ENCODE measurements at places on chromosomes 11 and 22.

- no peak overlapping the region for H3K27ac ChIP-seq
- no peaks in the 10 kb centered on the region for H3K27me3 ChIP-seq
- no peaks in the 10 kb centered on the region for H3K4me1 ChIP-seq
- H3K4me3 ChIP-seq: no peak overlapping the region
- DNase-seq: no peak
Measured at GRCh38 chr22:44098021-44098739, 74.1 kb downstream of the PARVB start.

GRCh38 chr11:29208117-29208516, 808.7 kb downstream of the KCNA4 start:
- H3K36me3 ChIP-seq: no peaks in the 10 kb centered on the region
- H3K27ac ChIP-seq: no peak overlapping the region
- no peak overlapping the region for H3K4me3 ChIP-seq
- no peaks in the 10 kb centered on the region for H3K27me3 ChIP-seq

- no peaks in the 10 kb centered on the region for H3K4me1 ChIP-seq
- H3K27me3 ChIP-seq: no peaks in the 10 kb centered on the region
- DNase-seq: no peak
- no peak overlapping the region for H3K27ac ChIP-seq
Measured at GRCh38 chr22:27687984-27688545, 113.5 kb downstream of the MN1 start.

DNA sequence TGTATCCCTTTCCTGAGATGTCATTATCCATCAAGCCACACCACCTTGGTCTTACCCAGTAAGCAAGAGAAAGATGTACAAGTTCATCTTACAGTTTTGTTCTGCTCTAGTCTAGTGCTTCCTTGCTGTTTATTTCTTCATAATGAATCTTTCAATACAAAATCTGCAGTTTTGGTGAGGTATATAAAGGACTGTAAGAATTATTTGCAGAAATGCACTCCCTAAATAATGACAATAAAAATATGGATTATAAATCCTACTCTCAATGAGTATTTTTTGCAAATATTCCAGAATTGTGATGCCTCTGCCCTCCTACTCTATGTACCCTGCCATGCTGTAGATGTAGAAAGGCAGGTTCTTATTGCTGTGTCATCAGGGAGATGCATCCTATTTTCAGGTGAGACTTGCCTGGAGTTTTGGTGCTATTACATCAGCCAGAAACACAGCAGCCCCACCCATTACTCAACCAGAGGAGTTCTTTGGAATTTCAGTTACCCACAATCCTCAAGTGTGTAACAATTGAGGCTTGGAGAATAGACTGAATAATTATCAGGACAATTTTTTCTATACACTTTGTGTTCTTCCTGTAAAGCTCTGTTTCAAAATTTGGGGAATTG, at the start of gene OR10S1:
Gene OR10S1, minus strand, starts transcription at position 51 of the 617 bp plus-strand sequence. CDS start 117 bp downstream, outside the sequence.
- no peaks in the 10 kb centered on the region for H3K27me3 ChIP-seq
- no peak for DNase-seq
- H3K36me3 ChIP-seq: no peaks in the 10 kb centered on the region
- H3K4me3 ChIP-seq: no peak within 1 kb of the TSS
- H3K27ac ChIP-seq: no peak within 1 kb of the TSS
- no peaks in the 10 kb centered on the region for H3K4me1 ChIP-seq

DNA sequence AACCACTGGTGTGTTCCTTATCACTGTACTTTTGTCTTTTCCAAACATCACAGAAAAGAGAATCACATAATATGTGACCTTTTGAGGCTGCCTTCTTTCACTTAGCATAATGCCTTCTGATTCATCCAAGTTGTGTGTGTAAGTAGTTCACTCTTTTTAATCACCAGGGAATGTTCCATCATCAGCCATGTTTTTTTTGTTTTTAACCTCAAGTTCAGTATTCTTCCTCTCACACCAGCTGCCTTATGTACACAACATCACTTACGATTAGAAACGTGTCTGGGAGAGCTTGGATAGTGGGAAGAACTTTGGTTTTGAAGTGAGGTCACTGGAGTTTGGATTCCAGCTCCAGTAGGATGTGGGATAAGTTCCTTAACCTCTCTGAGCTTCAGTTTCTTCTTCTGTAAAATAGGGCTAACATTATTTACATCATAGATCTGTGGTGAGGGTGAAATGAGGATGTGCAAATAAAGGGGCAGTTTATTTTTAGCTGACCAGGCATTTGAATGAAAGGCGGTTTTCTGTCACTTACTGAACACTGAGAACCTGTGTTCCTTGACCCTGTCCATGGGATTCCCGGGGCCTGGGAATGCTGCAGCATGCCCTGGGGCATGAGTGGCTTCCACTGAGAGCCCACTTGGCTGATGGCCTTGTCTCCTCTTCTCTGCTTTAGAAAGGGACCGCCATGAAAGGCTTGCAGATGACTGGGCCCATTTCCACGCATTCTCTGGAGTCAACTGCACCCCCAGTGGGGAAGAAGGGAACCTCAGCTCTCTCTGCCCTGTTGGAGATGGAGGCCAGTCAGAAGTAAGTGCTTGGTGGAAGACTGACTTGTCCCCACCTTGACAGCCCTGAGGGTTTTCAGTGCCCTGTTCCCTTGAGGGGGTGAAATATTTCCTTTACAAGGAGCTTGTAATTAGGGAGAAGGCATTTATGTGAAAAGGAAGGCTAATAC, 92.6 kb downstream of the DEPDC5 start:
- no peak overlapping the region for H3K4me3 ChIP-seq
- H3K36me3 ChIP-seq: peaks cover 8% of the 10 kb centered on the region
- H3K4me1 ChIP-seq: no peaks in the 10 kb centered on the region
- no peak for DNase-seq
- no peaks in the 10 kb centered on the region for H3K27me3 ChIP-seq

DNA sequence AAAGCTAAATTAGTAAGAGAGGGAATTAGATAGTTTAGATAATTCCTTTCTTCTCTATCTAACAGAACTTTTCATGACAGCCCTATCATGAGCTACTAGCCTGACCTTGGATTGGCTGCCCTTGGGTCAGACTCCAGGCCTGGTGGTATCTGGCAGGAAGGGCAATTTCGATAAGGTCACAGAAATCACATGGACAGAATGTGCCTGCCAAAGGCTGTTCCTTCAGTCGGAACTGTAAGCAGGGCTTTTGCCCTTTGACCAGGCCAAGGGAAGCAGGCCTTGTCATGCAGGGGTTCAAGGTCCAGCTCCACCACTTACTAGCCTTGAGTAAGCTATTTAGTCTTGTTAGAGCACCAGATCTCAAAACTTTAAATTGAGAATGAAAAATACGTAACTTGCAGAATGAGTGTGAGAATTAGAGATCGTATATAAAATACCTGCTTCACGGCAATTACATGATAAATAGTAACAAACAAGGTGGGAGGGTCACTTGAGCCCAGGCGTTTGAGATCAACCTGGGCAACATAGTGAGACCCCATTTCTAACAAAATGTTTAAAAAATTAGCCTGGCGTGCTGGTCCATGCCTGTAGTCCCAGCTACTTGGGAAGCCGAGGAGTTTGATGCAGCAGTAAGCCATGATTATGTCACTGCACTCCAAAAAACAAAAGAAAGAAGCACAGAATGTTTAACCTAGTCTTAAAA, 60.8 kb upstream of the SC5D start:
- no peaks in the 10 kb centered on the region for H3K27me3 ChIP-seq
- peak; percentile 36 for DNase-seq
- no peaks in the 10 kb centered on the region for H3K4me1 ChIP-seq

- no peaks in the 10 kb centered on the region for H3K27me3 ChIP-seq
- H3K4me3 ChIP-seq: no peak overlapping the region
- H3K27ac ChIP-seq: no peak overlapping the region
Measured at GRCh38 chr11:36215693-36216060, 73.5 kb downstream of the COMMD9 start.

DNA sequence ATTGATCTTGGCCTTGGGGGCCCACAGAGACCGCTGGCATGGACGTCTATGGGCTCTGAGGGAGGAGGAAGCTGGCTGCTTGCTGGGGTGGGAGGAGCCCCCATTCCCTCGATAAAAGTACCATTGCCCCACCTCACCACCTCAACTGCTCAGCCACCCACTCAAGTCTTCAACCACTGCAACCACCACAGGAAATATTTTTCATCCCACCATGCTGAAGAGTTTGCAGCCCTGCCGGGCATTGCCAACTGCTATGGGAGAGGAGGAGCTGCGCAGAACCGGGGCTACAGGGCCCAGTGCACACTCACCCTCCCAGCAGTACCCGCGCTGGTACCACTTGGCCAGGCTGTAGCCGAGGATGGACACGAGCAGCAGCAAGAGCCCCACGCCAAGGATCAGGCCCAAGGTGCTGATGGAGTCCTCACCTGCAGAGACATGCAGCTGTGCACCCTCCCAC, 29.2 kb downstream of the IL10RA start:
- H3K27ac ChIP-seq: no peak overlapping the region
- no peaks in the 10 kb centered on the region for H3K27me3 ChIP-seq
- no peak for DNase-seq
- H3K36me3 ChIP-seq: no peaks in the 10 kb centered on the region
- H3K4me1 ChIP-seq: no peaks in the 10 kb centered on the region
- no peak overlapping the region for H3K4me3 ChIP-seq

- H3K27me3 ChIP-seq: no peaks in the 10 kb centered on the region
- H3K27ac ChIP-seq: no peak overlapping the region
- no peak overlapping the region for H3K4me3 ChIP-seq
Measured at GRCh38 chr11:88050247-88050646, 125.0 kb downstream of the RAB38 start.

DNA sequence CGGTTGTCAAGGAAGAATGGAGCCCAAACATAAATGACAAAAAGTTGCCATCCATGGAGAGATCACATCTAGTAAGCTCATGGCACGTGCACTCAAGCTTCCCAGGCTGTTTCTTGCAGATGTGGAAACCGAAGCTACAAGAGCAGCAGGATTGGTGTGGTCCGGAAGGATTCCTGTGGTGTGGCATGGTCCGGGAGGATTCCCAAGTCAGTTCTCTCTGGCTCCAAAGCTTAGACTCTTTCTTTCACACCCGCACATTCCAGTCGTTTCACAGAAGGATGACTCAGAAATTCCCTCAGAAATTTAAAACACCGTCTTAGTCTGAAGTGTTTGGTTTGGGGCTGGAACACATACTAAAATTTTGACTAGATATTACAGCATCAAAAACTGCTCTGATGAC, 78.0 kb upstream of the DRD2 start:
- H3K27me3 ChIP-seq: no peaks in the 10 kb centered on the region
- H3K36me3 ChIP-seq: no peaks in the 10 kb centered on the region
- DNase-seq: no peak
- H3K4me3 ChIP-seq: no peak overlapping the region
- H3K27ac ChIP-seq: no peak overlapping the region
- H3K4me1 ChIP-seq: no peaks in the 10 kb centered on the region

GRCh38 chr11:92771701-92772100, 197.8 kb upstream of the MTNR1B start:
- H3K27ac ChIP-seq: no peak overlapping the region
- DNase-seq: no peak

- H3K27ac ChIP-seq: no peak overlapping the region
- H3K36me3 ChIP-seq: no peaks in the 10 kb centered on the region
- no peak for DNase-seq
- H3K4me3 ChIP-seq: no peak overlapping the region
Measured at GRCh38 chr11:111944651-111945051, 7.5 kb downstream of the DIXDC1 start.

DNA sequence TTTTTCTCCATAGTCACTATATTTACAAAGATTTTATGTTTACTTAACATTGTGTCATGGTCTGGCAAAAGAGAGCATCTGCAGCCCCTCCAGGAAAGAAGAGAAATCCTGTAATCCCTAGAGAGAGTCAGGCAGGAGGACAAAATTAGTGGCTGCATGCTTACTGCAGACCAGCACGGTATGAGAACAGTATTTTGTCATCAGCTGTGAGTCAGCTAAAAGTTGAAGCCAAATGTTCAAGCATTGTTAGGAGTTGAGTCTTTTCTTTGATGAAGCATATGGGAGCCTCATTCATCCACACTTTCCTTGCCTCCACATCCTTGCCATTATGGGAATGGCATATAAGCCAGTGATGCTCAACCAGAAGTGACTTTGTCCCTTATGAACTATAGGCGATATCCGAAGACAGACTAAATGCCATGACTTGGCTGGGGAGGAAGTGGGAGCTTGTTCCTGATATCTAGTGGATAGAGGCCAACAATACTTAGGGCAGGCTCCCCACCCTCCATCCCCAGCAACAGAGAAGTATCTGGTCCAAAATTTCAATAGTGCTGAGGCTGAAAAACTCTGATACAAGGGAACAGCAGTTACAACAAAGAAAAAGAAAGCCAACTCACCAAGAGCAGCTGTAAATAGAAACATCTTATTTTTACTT, 112.0 kb upstream of the OR5AK2 start:
- H3K36me3 ChIP-seq: no peaks in the 10 kb centered on the region
- no peak overlapping the region for H3K27ac ChIP-seq
- no peak overlapping the region for H3K4me3 ChIP-seq
- DNase-seq: no peak
- no peaks in the 10 kb centered on the region for H3K4me1 ChIP-seq
- no peaks in the 10 kb centered on the region for H3K27me3 ChIP-seq

GRCh38 chr11:13772223-13773046, 104.0 kb downstream of the FAR1 start:
- peak; percentile 32 for DNase-seq
- no peaks in the 10 kb centered on the region for H3K4me1 ChIP-seq
- H3K4me3 ChIP-seq: no peak overlapping the region
- H3K27me3 ChIP-seq: no peaks in the 10 kb centered on the region

GRCh38 chr11:116233561-116233960, 539.2 kb downstream of the BUD13 start:
- H3K27ac ChIP-seq: no peak overlapping the region
- H3K4me1 ChIP-seq: no peaks in the 10 kb centered on the region
- no peaks in the 10 kb centered on the region for H3K36me3 ChIP-seq
- H3K27me3 ChIP-seq: no peaks in the 10 kb centered on the region

DNA sequence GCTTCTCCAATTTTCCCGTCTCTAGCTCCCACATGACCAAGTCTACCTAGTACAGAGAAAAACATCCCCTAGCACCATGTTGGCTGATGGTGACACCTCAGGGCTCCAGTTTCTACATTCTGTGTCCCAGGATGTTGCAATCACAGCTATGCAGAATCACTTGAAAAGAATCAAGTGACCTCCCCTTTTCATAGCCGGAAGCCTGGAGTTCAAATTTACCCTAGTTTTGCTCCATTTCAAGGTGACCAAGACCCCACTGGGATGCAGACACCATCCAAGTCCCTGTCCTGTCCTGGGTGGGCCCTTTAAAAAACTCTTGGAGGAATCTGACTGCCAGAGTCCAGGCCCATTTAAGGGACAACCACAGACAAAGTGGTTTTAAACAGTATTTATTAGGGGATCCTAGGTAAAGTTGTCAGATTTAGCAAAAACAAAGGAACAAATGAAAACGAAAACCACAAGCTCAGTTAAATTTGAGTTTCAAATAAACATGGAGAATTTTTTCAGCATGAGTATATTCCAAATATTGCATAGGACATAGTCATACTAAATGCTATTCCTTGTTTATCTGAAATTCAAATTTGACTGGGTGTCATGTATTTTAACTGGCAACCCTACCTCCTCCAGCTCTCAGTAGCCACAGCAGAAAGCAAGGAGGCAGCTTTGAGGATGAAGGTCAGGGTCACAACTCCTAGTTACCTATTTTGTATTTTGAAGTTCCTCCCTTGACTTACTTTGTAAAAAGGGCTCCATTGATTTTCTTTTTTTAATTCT, 52.4 kb downstream of the MIAT start:
- H3K36me3 ChIP-seq: no peaks in the 10 kb centered on the region
- no peak overlapping the region for H3K27ac ChIP-seq
- no peaks in the 10 kb centered on the region for H3K4me1 ChIP-seq
- no peak for DNase-seq
- no peak overlapping the region for H3K4me3 ChIP-seq
- H3K27me3 ChIP-seq: no peaks in the 10 kb centered on the region
